ENCODE measurements at places on chromosomes 2 and 18.

DNA sequence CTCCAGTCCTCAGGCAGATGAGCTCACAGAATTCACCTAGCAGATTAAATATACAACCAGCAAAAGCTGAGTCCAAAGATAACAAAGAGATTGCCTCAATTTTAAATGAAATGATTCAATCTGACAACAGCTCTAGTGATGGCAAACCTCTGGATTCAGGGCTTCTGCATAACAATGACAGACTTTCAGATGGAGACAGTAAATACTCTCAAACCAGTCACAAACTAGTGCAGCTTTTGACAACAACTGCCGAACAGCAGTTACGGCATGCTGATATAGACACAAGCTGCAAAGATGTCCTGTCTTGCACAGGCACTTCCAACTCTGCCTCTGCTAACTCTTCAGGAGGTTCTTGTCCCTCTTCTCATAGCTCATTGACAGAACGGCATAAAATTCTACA is 86.0 kb downstream of the PTRHD1 start:
- H3K36me3 ChIP-seq: no peaks in the 10 kb centered on the region
- DNase-seq: no peak
- H3K4me3 ChIP-seq: no peak overlapping the region
- H3K27ac ChIP-seq: no peak overlapping the region

DNA sequence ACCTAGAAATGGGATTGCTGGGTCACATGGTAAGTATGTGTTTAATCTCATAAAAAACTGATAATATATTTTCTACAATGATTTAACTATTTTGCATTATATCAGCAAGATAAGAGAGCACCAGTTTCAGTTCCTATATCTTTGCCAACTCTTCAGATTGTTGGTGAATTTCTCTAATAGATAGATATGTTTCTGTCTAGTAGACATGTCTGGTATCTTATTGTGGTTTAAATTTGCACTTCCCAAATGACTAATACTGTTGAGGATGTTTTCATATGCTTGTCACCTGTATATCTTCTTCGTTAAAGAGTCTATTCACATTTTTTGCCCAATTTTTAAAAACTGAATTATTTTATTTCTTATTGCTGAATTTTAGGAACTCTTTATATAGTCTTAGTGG is 113.8 kb upstream of the UXS1 start:
- DNase-seq: no peak
- H3K27me3 ChIP-seq: no peaks in the 10 kb centered on the region

GRCh38 chr2:1791006-1791605 is 46.8 kb upstream of the PXDN start:
- H3K4me3 ChIP-seq: no peak overlapping the region
- no peaks in the 10 kb centered on the region for H3K36me3 ChIP-seq
- peaks cover 7% of the 10 kb centered on the region for H3K4me1 ChIP-seq
- H3K27ac ChIP-seq: no peak overlapping the region
- DNase-seq: no peak

- H3K27ac ChIP-seq: peak overlapping the region; percentile 91
- H3K36me3 ChIP-seq: no peaks in the 10 kb centered on the region
- DNase-seq: no peak
- H3K4me3 ChIP-seq: peak overlapping the region; percentile 85
Observed at GRCh38 chr18:12656938-12657683, 796 bp downstream of the SPIRE1 start.

DNA sequence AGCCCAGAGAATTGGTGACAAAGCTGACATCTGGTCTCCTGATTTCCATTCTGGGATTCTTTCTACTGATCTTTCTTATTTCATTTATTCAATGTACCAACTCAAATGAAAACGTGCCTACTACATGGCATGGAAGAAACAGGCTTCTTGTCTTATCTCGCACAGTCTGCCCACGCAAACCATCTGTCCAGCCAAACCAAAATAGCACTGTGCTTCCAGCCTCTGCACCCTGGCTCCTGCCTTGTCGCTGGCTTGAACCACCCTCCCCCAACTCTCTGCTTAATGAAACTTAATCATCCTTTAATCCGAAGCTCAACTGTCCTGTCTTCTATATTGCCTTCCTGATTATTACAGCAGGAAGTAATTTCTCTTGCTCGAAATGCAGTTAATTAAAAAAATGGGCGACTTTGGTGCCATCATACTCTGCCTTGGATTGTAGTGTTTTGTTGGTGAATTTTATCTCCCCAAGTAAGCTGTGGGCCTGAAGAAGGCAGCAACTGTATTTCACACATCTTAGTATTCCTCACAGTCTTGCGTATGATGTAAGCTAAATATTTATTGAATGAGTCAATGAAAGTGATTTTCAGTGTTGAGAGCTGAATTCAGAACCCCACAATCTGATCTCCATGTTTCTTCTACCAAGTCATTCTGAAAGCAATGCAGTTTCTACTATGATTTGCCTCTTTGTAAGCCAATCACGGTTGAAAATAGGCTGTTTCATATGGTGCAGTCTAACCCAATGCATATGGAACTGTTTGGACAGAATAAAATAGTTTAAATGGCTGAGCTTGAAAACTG is 190.8 kb downstream of the TMEM247 start:
- no peaks in the 10 kb centered on the region for H3K36me3 ChIP-seq
- no peaks in the 10 kb centered on the region for H3K27me3 ChIP-seq
- H3K27ac ChIP-seq: no peak overlapping the region
- no peaks in the 10 kb centered on the region for H3K4me1 ChIP-seq
- DNase-seq: no peak

- H3K4me3 ChIP-seq: no peak overlapping the region
- DNase-seq: no peak
- H3K36me3 ChIP-seq: peaks cover 22% of the 10 kb centered on the region
- no peaks in the 10 kb centered on the region for H3K4me1 ChIP-seq
- H3K27me3 ChIP-seq: no peaks in the 10 kb centered on the region
Observed at GRCh38 chr2:207747653-207748560, 21.8 kb downstream of the FZD5 start.

DNA sequence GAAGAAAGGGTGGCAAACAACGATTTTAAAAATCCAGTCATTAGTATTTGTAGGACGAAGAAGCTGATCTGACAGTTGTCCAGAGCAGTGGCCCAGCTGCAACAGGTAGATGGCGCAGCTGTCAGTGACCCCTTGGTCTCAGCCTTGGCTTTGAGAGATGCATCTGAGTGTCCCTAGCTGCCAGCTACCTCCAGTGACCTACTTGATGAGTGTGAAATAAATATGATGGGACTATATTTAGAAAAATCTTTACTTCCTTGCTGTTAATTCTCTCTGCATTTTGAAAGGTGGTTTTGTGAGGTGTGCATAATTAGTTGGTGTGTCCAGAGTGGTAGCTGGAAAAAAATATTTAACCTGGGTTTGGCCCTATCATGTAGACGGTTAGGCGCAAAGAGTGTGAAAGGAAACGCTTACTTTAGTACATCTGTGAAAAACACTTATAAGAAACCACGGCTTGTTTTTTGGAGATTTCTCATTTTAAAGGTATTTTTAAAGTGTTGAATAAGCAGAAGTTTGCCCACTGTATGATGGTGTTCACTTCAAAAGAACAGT is 963 bp downstream of the INPP1 start:
- peak overlapping the region; percentile 64 for H3K27ac ChIP-seq
- H3K4me3 ChIP-seq: peak overlapping the region; percentile 64
- DNase-seq: no peak
- peaks cover 7% of the 10 kb centered on the region for H3K4me1 ChIP-seq
- no peaks in the 10 kb centered on the region for H3K36me3 ChIP-seq

GRCh38 chr2:19104503-19104902 is 253.9 kb downstream of the OSR1 start:
- no peaks in the 10 kb centered on the region for H3K27me3 ChIP-seq
- H3K36me3 ChIP-seq: no peaks in the 10 kb centered on the region
- DNase-seq: no peak
- no peak overlapping the region for H3K4me3 ChIP-seq

GRCh38 chr18:32801228-32801627 is 28.4 kb upstream of the KLHL14 start:
- no peak for DNase-seq
- no peak overlapping the region for H3K27ac ChIP-seq
- no peak overlapping the region for H3K4me3 ChIP-seq
- H3K4me1 ChIP-seq: no peaks in the 10 kb centered on the region

- no peaks in the 10 kb centered on the region for H3K4me1 ChIP-seq
- H3K27me3 ChIP-seq: no peaks in the 10 kb centered on the region
- H3K36me3 ChIP-seq: no peaks in the 10 kb centered on the region
Observed at GRCh38 chr2:15251753-15252152, 309.4 kb downstream of the NBAS start.
